Progenitor cell of endocrine pancreas (in vitro differentiated cells): ENCODE measurements at places on chromosomes 2 and 18.
A peak's percentile ranks its signal among the peaks of the same experiment; 100 is the strongest.

- peak; percentile 34 for DNase-seq
These were observed at the start of gene REEP1 for GRCh38 chr2:86337244-86337835. Gene REEP1 (minus strand): TSS chr2:86337626. CDS start chr2:86337510, 116 bp downstream.

DNA sequence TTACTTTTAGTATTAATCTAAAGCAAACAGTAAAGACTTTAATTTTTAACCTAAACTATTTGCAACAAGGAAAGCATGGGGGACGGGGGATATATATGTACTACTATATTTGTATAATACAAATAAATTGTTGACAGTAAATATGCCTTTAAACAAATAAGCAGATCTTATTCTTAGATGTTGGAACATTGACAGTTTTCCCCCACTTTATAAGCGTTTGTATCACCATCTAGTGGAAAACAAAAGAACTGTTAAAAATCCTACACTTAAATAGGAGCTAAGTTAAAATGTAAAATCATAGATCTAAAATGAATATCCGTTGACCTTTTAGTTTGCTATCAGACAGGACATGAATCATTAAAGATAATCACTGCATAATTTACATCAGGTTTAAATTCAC, 50.0 kb downstream of the RBBP8 start:
- DNase-seq: no peak

- no peak for DNase-seq
These were observed 38.7 kb upstream of the HNMT start for GRCh38 chr2:137925599-137925998.

- no peak for DNase-seq
These were observed 551.0 kb upstream of the LRATD1 start for GRCh38 chr2:14081521-14081920.

GRCh38 chr18:24176727-24177416, 38.0 kb downstream of the CABYR start:
- DNase-seq: peak; percentile 29

- DNase-seq: no peak
These were observed 134.9 kb downstream of the ZBTB7C start for GRCh38 chr18:48274301-48274700.

DNA sequence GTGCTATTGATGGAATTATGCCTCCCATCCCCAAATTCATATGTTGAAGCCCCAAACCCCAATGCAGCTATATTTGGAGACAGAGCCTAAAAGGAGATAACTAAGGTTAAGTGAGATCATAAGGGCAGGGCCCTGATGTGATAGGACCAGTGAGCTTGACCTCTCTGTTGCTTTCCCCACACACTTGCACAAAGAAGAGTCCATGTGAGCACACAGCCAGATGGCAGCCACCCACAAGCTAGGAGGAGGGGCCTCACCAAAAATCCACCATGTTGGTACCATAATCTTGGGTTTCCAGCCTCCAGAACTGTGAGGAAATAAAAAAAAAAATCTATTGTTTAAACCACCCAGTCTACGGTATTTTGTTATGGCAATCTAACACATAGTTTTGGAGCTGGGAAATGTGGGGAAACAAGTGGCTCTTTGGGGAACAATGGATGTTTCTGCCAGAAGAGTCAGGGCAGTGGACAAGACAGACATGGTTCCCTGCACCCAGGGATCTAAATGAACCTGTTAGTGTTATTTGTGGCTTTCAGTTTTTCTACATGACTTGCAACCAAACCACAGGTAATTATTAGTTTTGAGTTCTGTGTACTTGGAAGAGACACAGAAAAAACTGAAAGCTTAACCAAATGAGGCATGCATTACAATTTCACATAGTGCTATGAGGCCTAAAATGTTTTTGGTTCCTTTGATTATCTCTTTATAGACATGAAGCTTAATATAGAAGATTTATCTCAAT, 259.1 kb downstream of the LTBP1 start:
- no peak for DNase-seq

- no peak for DNase-seq
These were observed 71.2 kb upstream of the AFF3 start for GRCh38 chr2:100213595-100213994.

GRCh38 chr2:169480079-169480465, 778 bp downstream of the BBS5 start:
- DNase-seq: no peak

DNA sequence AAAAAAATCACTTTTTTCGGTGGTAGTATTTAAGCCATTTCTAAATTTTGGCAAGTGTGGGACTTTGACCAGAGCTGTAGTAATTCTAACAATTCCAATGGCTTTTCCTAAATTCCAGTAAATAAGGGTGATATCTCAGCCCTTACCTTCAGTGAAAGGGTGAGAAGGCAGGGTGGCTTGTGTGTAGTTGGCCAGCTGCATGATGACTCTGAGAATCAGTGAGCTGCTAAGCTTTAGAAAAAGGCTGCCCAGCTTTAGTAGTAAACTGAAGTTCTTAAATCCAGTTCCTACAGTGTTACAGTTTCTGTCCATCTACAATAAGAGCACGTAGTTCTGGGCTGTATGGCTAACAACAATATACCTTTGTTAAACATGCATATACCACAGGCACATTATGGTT, 42.0 kb downstream of the OXER1 start:
- DNase-seq: no peak

DNA sequence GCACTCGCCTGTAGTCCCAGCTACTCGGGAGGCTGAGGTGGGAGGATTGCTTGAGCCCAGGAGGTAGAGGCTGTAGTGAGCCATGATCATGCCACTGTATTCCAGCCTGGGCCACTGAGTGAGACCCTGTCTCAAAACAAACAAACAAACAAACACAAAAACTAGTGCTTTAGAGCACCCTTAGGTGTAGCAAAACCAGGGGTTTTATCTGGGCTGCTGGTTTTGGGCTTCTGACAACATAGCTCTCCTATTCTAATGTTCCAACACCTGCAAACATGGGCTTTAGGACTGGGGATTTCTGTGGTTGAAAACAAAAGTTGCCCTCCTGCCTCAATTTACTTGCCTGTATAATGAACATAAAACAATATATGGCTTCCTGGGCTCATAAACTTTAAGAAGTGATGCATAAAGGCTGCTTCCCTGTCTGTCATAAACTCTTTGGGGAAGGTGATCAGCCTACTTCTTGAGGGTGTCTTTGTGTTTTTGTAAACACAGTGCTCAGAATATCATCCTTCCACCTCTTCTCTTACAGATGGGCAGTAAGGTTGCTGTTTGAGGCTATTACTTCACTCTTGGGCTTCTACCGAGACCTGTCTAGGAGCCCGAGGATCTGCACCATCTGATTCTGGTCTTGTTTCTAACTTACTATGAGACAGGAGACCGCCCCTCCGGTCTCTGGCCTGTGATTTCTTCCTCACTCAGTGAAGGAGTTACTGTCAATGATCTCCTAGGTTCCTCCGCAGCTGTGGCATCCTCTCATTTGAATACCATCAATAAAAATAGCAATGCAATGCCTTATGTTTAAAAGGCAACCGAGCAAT, 246.5 kb downstream of the MYCN start:
- no peak for DNase-seq

- no peak for DNase-seq
These were observed 216.4 kb upstream of the MYT1L start for GRCh38 chr2:2547451-2547850.

GRCh38 chr18:55296778-55297177, 291.2 kb downstream of the TCF4 start:
- no peak for DNase-seq

GRCh38 chr18:45255197-45255890, 359.9 kb upstream of the SLC14A2 start:
- no peak for DNase-seq

GRCh38 chr2:27121906-27122305, 1.7 kb upstream of the ABHD1 start:
- no peak for DNase-seq

GRCh38 chr2:205748639-205749038, 66.3 kb downstream of the NRP2 start:
- DNase-seq: no peak

- peak; percentile 86 for DNase-seq
These were observed 486 bp upstream of the GPR39 start for GRCh38 chr2:132415915-132416722.

DNA sequence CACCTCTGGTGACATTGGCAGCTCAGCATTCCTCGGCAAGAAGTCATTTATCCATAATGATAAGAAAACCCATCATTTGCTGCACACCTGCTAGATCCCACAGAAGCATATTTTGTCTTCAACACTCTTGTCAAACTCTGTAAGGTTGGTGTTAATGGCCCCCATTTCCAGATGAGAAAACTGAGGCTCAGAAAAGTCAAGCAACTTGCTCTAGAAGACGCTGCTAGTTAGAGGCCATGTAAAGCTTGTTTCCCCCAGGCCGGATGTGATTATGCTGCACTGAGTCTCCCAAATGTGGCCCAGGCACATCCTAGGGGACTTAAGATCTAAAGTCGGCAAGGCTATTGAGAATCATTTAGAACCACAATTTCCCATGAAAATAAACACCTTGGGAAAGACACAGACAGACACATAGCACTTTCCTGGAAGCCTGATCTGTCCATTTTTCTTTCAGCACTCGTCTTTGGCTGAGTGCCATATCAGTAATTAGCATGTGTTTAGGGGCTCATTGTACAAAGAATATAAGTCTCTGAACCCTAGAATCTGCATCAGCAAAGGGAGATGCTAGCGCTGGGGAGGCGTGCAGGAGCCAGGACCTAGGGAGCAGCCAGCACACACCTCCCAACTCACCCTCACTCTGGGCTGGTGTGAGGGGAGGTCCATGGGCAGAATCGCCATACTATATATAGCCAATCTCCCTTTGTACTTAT, 39.3 kb downstream of the C1QL2 start:
- DNase-seq: no peak

GRCh38 chr2:118784860-118785259, 62.6 kb downstream of the EN1 start:
- no peak for DNase-seq

- DNase-seq: no peak
These were observed 32.3 kb downstream of the CYP27C1 start for GRCh38 chr2:127187831-127188230.

GRCh38 chr2:236818281-236819045, 248.8 kb downstream of the ACKR3 start:
- no peak for DNase-seq

- no peak for DNase-seq
These were observed 116.1 kb upstream of the RAB12 start for GRCh38 chr18:8493141-8493540.

GRCh38 chr2:226995625-226996041, 159.8 kb downstream of the RHBDD1 start:
- DNase-seq: no peak

DNA sequence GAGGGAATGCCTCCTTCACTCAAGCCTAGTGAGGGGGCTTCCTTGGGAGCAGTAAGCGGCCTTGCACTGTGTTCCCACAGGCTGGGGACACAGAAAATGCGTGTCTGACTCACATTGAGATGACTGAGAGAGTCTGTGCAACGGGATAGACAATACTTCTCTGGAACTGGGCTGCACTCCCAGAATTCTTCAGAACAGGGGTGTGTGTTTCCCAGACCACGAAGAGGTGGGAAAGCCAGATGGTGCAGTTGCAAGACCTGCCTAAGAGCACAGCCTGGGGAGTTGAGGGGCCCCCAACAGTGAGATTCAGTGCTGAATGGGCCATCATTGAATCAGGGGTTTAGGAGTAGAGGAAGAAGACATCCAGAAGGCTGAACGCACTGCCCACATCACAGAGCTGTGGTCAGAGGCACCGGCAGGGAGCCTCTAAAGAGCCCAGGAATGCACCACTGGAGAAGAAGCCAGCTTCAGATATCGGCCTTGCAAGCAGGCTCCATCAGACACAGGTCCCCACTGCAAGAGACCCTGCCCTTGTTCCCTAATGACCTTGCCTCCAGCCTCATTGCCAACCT, 36.6 kb upstream of the MRPL19 start:
- DNase-seq: no peak

DNA sequence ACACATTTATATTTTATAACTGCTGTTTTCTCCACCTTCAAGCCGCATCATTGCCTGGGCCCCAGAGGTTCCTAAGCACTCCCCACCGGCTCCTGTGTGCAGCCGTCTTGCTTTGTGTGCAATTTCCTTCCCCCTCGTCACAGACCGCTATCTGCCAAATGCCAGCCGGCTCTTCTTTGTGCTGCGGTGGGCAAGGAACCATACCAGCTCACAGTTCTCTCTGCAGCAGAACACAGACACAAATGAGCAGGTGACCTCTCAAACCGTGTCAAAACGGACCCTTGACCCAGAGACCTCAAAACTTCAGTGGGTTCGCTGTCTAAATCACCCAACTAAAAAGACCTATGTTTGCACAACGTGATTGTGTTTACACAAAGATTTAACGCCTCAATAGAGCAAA, 58.2 kb downstream of the KLF7 start:
- no peak for DNase-seq

DNA sequence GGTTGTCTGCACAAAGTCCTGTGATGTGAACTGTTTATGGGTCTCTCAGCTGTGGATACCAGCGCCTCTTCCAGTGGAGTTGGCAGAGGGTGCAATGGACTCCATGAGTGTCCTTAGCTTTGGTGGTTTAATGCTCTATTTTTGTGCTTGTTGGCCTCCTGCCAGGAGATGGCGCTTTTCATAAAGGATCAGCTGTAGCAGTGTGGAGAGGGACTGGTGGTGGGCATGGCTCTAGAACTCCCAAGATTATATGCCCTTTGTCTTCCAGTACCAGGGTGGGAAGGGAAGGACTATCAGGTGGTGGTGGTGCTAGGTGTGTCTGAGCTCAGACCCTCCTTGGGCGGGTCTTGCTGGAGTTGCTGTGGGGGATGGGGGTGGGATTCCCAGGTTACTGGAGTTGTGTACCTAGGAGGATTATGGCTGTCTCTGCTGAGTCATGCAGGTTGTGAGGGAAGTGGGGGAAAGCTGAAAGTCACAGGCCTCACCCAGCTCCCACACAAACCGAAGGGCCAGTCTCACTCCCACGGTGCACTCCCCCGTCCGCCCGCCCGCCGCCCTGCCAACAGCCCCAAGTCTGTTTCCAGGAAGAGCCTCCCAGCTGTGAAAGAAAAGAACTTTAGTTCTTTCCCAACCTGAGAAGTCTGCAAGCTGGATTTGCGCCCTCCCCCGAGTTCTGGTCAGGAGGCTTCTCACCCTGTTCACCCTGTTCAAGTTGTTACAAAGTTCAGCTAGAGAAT, 108.1 kb downstream of the MARCO start:
- no peak for DNase-seq

DNA sequence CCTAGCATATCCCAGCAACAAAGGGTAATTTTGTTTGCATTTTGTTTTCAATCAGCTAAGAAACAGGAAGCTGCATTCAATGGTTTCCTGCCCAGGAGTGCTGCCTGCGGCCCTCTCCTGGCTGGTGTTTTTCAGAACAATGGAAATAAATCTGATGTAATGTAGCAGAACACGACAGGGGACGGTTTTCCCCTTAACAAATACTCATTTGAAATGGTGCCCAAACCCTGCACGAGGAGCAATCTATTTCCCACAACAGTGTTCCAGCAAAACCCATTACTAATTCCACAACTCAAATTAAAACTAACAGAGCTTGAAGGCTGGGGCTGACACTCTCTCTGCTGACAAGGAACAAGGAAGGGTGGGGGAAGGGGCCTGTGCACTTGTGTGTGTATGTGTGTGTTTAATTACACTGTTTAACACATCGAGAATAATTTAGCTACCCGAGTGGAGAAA, 8.7 kb downstream of the CAPN13 start:
- no peak for DNase-seq

DNA sequence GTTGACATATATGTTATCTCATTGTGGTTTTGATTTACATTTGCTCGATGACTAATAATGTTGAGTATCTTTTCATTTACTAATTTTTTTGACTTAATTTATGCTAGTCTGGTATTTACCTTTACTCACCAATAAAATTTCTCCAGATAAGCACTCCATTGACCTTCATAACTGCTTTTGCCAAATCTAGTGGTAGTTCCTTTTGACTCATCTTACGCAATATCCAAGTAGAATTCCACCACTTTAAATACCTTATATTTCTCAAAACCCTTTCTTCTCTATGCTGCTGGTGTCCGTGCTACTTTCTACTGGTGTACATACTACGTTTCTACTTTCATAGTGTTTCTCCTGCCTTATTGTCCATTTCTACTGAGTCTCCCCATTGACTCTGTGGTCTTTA, 407.6 kb upstream of the SPHKAP start:
- no peak for DNase-seq
